ENCODE measurements at places on chromosomes 6 and 20.
A peak's percentile ranks its signal among the peaks of the same experiment; 100 is the strongest.

DNA sequence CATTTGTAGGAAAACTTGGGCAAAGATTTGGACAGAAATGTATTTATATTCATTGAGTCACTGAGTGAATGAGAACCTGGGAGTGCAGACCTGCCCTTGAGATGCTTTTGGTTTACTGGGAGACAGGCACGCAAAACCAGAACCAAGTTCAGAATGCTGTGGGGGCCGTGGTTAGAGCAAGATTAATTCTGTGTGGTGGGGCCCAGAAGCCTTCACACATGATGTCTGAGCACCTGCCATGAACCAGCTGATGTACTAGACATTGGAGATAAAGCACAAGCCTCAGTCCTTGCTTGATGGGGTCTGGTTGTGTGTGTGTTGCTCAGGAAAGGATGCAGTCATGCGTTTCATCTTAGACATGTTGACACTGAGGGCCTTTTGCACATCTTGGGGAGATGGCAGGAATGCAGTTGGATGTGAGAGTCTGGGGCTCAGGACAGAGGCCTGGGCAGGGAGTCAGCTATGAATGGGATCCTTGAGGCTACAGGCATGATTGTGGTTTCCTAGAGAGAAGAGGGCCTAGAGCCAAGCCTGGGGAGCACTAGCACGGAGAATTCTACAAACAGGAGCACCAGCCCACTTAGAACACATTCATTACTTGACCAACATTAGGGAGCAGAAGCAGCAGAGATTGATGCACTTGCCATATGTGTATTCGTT, 114.3 kb upstream of the TMEM181 start:
- no peak for DNase-seq

- no peak for DNase-seq
Measured at GRCh38 chr6:167795321-167795811, 31.3 kb upstream of the AFDN start.

- DNase-seq = no peak
Measured at GRCh38 chr6:125001684-125002405, 39.6 kb downstream of the RNF217 start.

DNA sequence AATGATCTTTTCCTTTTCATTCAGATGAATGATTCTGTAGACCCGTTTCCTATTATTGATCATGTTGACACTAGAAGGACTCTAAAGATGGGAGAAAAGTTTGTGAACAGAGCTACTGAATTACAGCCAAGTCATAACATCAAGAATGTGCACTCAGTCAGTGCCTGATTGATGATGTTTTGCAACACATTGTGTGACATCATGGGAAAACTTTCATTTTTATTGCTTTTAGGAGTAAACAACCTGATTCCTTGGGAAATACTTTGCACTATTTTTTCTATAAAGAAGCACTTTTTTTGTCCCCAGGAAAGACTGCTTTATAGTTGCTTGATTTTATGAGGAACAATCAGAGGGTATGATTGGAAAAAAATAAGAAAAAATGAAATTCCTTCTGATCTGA, 383.8 kb upstream of the JAG1 start:
- DNase-seq = no peak

- no peak for DNase-seq
Measured at GRCh38 chr6:162441991-162442390, 285.6 kb downstream of the PRKN start.

DNA sequence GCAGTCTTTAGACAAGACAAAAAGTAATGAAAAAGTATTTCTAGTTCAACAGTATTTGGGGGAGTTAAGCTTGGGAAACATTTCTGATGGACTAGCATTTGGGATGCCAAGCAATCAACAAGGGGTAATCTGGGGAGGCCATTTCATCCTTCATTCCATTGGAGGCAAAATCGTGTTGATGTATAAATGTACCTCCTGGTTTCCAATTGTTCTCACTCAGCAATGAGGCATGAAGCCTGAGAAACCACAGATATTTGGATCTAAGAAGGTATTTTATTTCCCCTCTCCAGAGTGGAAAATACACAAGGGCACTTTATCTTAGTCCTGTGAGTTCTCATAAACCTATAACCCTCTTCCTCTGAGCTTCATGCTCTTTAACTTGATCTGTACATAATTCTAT, 68.2 kb downstream of the TBX18 start:
- DNase-seq = no peak

DNA sequence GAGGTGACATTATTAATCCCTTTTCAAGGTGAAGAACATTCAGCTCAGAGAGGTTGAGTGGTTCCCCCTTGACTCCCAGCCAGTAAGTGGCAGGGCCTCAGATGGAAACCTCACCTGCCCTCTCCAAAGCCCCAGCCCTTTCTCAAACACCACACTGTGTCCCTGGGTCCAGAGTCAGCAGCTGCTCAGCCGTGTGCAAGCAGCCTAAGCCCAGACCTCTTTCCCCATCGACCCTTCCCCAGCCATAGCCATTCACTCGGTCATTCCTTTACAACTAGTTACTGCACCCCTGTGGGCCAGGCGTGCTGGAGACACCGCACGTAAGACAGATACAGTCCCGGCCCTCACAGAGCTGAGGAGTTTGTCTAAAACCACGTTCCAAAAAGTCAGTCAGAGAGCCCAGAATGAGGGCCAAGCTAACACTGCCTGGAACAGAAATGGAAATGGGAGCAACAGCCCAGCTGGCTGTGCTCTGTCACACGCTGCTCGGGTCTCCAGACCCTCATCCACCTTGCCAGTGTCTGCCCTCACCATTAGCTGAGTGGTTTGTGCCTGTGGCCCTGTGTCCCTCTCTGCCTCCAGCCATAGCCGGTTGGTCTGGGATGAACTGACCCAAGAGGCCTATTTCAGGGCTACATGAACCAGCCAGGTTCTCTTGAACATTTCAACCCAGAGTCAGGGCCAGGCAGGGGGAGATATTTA, 29.6 kb downstream of the ZC3H12D start:
- DNase-seq = no peak

DNA sequence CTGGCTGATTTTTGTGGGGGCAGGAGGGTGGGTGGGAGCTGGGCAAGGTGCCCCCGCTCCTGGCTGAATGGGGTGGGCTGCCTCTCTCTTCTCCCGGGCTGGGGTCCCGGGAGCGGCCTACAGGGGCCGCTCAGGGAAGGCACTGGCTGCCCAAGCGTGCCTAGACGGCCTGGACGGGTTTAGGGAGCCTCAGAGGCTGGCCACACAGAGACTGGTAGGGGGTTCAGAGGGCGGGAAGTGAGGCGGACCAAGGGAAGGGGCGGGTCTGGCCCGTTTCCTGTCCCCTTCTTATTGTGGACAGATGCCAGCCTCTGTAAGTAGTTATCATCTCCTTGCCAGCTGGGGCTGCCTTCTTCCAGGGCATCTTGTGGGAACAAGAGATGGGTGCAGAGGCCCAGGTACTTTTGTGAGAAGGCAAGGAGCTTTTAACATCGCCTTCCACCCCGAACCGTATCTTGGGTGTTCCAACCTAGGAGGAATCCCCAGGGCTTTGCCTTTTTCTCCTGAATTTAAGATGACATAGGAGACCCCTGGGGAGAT, 437 bp downstream of the CD40 start:
- no peak for DNase-seq

- DNase-seq = no peak
Measured at GRCh38 chr6:85670573-85670972, 27.9 kb upstream of the SYNCRIP start.

- DNase-seq = no peak
Measured at GRCh38 chr6:106797186-106797585, 167.8 kb downstream of the QRSL1 start.

GRCh38 chr20:33915726-33916331, 77.9 kb upstream of the RALY start:
- DNase-seq = no peak

GRCh38 chr6:19470333-19470732, 366.8 kb upstream of the ID4 start:
- no peak for DNase-seq

- DNase-seq = no peak
Measured at GRCh38 chr6:137700751-137701477, 166.1 kb upstream of the TNFAIP3 start.

DNA sequence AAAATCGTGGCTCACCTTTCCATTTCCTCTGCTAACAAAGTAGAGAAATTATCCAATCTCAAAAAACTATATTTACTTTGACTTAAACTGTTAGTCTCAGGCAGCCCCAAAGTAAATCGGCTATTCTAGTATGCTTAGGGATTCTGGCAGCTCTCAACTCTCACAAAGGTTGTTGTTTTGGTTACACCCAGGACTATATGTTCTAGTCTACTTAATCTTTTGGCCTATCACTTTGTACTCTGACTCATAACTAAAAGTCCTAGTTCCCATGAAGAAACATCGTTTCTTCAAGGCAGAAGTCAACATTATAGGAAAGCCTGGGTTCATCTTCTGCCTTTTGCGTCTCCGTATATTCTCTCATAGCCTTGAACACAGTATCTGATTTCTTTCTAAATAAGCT, 42.3 kb downstream of the MYLK4 start:
- no peak for DNase-seq

DNA sequence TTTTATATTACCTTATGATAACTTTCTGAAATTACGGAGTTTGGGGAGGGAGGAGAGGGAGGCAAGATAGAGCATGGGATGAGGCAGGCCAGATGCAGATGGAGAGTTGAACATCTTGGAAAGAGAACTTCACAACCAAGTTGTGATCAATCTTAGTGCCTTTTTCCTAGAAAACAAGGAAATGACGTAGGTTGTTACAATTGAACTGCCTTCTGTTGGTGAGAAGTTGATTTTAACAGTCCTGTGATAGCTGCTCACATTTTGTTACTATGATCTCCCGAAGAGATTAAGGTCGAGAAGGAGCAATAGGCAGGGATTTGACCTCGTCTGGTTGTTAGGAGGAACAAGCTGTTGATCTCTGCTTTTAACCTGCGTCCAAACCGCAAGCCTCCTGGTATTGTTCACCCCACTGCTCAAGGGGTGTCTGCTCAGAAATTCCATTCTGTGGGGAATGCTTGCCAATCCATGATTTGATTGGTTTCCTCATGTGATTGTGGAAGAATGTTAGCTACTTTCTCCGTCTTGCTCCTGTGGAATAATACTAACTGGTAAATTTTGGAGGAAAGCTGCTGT, 35.1 kb downstream of the TIAM2 start:
- no peak for DNase-seq

DNA sequence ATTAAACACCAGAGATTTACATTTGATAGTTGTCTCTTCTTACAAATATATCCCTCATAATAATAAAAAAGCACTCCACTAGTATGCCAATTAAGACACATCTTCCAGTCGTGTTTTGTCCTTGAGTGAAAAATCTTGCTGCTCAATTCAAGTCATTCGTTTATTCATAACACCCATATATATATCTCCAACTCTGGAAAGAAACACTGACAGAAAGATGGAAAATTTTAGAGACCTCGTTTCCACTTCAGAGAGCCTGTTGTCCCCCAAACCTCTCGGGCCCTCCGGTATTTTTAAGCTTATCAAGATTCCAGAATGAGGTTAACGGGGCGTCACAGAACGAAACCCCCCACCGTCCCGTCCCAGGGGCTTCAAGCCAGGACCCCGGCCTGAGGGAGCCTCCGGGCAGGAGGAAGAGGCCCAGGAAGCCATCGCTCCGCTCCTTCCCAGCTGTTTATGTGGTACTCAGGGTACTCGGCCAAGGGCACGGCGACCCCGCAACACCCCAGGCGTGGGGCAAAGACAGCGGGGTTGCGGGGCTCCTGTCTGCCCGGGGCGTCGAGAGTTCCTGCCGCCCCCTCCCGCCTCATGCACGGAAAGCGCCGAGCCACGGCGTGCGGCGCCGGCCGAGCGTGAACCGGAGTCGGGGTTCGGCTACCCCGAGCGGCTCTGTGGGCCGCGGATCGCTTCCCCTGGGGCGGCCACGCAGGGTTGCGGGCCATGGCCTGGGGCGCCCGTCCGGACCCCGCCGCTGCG, 623 bp upstream of the SNX9 start:
- DNase-seq = no peak

DNA sequence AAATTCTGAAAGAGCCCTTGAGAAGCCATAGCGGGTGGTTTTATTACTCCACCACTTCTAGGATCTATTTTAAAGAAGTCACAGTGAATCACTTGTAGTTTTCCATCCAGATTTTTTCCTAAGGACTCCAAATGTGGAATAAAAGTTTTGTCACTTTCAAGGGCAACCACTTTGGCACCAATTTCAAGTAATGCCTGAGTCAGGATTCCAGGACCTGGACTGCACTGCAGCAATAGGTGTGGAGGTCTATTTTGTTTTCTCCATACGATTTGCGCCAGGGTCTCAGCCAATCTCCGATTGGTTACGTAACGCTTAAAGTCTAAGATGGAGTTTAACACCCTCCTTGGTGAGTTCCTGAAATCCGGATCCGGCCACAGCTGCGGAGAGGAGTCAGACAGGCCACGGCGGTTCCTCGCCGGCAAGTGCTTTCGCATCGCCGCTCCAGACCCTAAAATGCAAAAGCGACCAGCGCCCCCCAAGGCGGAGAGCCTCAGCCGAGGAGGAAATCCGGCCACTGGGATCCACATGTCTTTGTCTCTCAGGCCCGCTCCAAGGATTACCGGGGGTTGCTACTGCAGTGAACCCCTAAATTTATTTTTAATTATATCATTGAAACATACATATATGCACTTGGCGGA, 18.6 kb upstream of the PPP1R3G start:
- no peak for DNase-seq

DNA sequence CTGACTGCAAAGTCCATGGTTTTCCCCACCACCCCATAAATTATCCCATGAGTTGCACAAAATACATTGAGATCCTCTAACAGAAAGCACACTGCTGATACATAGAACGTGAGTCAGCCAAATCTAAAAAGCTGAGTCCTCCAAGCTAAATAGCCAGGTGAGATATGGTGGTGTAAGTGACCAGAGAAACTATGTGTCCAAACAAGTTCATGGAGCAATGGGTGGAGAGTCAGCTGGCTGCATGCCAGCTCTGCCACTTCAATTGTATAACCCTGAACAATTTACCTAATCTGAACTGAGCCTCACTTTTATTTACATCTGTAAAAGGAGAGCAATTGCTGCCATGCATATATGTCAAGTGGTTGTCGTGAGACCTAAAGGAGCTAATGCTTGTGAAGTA, 9.7 kb downstream of the SNAP25 start:
- peak; percentile 91 for DNase-seq

GRCh38 chr6:151721671-151722070, 85.8 kb upstream of the ESR1 start:
- no peak for DNase-seq

- no peak for DNase-seq
Measured at GRCh38 chr20:4135385-4136077, 120.2 kb upstream of the RNF24 start.

DNA sequence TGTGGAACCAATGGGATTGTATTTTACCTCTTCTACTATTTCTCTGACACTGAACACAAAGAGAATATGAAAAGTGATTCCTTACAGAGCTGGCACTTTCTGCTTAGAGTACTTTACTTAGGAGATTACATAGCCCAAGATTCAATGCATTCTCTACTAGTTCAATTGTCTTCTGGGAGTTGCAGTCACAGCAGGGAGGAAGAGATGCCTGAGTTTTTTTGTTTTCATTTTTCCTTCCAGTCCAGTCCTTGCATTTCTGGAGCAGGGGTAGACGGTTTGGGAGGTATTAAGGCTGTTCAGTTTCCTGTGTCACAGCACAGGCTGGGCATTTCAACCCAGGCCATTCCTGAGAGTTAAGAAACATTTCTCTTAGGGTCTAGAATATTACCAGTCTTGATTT, 42.0 kb upstream of the SLC2A12 start:
- DNase-seq = no peak

All from NCI-H748 treated with DMSO at 0.1 percent for 48 hours (cell line).